ENCODE measurements at places on chromosomes 5 and 9.

DNA sequence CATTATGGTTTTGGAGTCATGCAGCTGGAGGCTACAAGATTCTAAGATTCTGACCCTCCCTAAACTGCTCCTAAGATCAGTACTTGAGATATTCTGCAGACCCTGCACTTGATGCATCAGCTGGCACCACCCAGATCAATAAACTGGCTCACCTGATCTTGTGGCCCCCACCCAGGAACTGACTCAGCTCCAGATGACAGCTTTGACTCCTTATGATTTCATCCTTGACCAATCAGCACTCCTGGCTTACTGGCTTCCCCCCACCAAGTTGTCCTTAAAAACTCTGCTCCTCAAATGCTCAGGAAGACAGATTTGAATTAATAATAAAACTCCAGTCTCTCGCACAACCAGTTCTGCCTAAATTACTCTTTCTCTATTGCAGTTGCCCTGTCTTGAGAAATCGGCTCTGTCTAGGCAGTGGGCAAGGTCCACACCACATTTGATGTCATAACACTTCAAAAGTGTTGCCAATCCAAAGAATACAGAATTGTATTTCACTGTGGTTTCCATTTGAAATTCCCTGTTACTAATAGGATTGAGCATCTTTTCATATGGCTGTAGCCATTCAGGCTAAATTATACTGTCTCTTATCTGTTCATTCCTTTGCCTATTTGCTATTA, 14.8 kb upstream of the SLC30A5 start:
- no peak for DNase-seq

DNA sequence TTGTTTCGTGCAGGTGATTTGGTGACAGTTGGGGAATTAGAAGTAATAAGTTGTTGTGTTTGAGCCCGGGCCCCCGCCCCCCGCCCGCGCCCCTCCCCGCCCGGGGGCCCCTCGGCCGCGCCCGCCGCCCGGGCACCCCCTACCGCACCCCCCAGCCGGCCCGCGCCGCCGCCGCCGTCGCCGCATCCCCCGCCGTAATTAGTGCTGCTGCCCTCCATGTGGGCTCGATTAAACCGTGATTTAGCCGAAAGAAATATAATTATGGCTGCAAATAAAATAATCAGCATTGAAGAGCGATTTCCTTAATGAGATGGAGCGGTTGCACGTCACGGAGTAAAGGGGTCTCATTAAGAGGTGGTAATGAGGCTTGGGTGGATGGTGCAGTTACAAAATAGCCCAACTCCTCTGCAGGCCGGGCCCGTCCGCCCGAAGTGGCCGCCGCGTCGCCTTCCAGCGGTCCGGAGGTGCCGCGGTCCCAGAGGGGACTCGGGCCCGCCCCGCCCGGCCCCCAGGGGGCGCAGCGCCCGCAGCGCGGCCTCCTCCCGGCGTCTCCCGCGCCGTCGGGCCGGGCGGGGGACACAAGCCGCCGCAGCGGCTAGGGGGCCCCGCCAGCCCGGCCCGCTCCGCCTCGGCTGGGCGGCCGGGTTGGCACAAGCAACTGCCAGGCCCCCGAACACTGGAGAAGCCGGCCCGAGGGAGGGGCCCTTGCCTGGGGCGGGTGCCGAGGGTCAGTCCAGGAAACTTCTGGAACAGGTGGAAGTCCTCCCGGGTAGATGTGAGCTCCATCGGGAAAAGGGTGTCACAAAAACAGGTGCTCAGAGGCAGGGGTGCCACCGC, 6.9 kb upstream of the OTP start:
- no peak for DNase-seq

- DNase-seq = no peak
These were observed 3.2 kb downstream of the CDKN2B start for GRCh38 chr9:22005702-22006606.

DNA sequence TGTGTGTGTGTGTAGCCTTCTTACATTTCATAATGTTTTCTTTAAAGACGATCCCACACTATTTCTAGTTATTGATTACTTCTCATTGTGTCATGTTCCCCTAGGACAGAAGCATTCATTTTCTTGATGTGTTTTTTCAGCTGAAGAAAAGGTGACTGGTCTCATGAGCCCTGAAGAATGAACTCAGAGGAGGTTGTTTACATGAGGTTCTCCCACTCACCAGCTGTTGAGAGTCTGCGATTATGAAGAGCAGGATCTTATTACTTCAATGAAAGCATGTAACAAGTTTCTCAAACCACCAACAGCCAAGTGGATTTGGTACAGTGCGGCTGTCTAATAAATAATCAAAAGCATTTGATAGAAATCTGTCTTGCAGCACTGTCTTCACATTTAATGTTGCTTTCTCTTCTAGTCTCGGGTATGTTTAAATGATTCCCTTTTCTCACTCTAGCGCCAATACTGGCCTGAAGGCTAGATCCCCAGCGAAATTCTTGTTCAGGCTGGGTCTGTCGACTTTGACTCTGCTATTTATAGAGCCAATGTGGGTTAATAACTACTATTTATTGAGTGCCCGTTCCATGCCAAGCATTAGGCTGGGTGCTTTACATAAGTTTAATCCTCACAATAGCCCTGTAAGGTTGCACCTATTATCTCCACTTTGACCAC, 9.6 kb upstream of the FSD1L start:
- no peak for DNase-seq

- DNase-seq = no peak
These were observed 196.6 kb downstream of the PTTG1 start for GRCh38 chr5:160618286-160618685.

GRCh38 chr5:150960791-150961396, 56.1 kb upstream of the ZNF300 start:
- DNase-seq = no peak

DNA sequence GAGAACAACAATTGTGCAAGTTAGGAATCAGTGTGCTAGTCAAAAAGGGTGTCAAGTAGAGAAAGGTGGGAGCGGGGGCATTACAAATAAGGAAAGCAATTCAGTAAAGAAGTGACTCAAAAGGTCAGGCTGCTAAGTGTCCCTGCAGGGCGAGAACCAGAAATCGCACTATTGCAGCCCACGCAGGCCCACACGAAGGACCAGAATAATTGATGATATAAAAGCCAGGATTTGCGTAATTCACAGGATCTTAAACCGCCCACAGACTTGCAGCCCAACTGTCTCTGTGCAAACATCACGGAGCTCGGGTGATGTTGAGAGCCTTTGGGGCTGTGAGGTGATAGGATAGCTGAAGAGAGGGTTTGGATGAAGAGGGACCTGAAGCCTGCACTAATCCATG, 349.0 kb downstream of the BRINP1 start:
- no peak for DNase-seq

DNA sequence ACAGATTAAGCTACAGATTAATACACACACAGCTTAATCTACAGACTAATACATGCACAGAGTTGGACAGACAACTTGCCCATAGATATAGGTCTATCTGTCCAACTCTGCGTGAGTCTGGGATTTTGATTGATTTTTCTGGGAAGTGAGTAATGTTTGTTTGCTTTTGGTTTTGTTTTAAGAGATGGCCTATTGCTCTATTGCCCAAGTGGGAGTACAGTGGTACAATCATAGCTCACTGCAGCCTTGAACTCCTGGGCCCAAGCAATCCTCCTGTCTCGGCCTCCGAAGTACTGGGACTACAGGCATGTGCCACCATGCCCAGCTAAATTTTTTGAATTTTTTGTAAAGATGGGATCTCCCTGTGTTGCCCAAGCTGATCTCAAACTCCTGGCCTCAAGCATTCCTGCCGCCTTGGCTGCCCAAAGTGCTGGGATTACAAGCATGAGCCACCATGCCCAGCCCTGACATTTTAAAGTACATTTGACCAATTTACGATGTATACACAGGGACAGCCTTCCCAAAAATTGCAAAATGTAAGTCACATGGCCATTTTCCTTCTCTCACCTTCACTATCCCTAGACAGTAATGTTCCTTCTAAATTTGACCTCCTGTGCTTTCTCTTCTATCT, 50.8 kb downstream of the PAPPA start:
- no peak for DNase-seq

GRCh38 chr5:170280011-170280493, 17.5 kb downstream of the LCP2 start:
- no peak for DNase-seq

- no peak for DNase-seq
These were observed 70.9 kb downstream of the KCNT1 start for GRCh38 chr9:135772702-135773493.
